ENCODE measurements at places on chromosomes 4 and X.
A peak's percentile ranks its signal among the peaks of the same experiment; 100 is the strongest.

DNA sequence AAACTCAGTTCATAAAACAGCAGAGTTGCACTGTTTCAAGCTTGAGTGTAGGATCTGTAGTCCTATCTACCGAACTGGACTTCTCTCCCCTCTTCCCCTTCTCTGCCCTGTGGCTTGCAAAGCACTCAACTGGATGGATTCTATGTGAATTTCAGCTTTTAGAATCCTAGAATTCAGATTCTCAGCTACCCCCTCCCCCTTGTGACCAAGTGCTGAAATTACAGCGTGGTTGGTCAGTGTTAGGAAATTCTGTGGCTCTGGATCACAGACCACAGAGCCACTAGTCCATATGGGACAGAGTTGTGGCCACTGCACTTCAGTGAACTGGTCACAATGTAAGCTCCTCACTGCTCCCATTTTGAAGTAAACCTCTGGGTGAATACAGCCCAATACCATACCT, 64.6 kb upstream of the TRPC5 start:
- DNase-seq = no peak

- DNase-seq = no peak
Measured at GRCh38 chr4:83342476-83342875, 7.8 kb upstream of the HPSE start.

GRCh38 chr4:104967034-104967401, 179.7 kb upstream of the TET2 start:
- no peak for DNase-seq

DNA sequence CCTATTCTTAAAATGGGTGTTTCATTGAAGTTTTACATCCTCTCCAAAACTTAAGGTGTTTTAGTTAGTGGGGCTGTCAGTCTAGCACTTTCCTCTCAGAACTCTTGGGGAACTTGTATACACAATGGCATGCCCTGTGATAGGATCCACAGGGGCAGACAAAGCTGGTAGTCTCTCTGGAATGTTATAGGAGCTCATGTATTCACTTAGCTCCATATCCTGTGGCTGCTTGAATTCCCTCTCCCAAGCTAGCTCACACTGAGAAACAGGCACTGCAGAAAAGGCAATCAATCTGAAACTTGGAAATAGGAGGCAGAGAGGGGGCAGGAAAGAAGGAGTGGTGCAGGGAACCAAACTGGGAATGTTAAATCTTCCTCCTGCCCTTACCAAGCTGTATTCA, 26.3 kb upstream of the ARMCX2 start:
- no peak for DNase-seq

DNA sequence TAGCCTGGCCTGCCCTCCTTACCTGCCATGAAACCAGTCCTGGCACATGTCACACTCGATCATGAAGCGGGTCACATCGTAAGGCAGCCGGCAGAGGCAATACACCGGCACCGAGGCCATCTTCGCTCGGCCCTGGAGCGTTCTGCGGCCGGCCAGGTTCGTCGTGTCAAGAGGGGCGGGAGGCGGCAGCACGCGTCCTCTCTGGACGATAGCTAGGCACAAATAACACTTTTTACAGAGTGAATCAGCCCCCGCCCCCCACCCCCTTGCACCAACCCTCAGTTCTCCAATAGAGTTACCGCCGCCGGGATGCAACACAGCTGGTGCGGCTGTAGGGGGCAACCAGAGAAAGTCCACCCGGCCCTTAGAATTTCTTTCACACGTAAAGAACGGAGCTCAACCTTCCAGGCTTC, 1.7 kb downstream of the PHF8 start:
- DNase-seq = peak; percentile 87

- DNase-seq = no peak
Measured at GRCh38 chrX:43881410-43882293, 598 bp downstream of the MAOB start.

GRCh38 chrX:44223150-44223549, 120.3 kb downstream of the EFHC2 start:
- no peak for DNase-seq
